ENCODE measurements at places on chromosomes 6 and 20.

DNA sequence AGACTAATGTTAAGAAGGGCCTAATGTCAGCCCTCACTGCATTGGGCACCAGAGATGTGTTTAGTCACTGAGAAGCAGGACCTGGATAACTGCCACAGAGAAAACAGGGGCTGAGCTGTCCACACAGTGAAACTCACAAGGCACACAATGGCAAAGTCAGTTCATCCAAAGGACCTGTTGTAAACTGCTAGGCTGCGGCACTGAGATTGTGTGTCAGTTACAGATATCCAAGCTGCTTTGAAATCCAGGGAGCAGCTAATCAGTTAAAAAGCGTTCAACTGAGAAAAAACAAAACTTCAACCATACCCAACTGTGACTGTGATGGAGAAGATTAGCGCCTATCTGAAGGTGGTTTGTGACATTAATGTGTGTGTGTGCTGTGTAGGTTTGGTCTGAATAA lies 27.8 kb upstream of the TMEM14A start:
- DNase-seq = no peak

DNA sequence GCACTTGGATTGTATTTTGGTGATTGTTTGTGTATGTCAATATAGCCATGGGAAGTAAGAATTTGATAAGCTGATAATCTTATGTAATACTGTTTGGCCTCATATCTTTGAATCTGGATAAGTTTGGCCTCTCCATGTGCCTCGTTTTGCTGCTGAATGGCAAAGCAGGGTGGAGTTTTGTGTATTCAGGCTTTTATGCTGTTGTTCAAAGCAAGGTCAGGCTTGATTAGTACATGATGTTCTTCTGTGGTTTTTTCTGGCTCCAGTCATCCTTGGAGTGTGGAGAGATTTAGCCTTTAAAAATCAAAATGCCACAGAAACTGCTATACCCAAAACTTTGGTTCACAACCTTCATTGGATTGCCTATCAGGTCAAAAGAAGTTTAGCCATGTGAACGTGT lies 728.9 kb upstream of the GJE1 start:
- DNase-seq = no peak

- no peak for DNase-seq
Measured at GRCh38 chr20:44309763-44310663, 989 bp downstream of the FITM2 start.

- no peak for DNase-seq
Measured at GRCh38 chr20:62624719-62625453, 17.4 kb upstream of the SLCO4A1 start.

GRCh38 chr6:11328613-11329247 lies 96.3 kb upstream of the NEDD9 start:
- DNase-seq = no peak

DNA sequence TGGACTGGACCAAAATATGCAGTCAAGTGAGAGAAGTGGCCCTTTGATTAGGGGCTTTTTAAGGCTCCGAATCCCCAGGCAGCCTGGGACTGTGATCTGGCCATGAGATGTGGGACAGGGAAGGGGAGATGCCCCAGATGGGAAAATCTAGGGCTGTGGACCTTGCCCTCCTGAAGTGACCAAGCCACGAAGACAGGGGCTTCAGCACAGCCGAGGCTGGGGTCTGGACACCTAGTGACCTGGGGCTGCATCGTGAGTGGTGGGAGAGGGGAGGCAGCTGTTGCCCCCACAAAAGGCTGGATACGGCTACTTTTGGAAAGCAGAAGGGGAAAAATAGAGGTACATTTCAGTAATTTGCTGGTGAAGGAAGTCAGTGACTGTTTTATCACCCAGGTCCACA lies 139.5 kb upstream of the SLC24A3 start:
- no peak for DNase-seq

DNA sequence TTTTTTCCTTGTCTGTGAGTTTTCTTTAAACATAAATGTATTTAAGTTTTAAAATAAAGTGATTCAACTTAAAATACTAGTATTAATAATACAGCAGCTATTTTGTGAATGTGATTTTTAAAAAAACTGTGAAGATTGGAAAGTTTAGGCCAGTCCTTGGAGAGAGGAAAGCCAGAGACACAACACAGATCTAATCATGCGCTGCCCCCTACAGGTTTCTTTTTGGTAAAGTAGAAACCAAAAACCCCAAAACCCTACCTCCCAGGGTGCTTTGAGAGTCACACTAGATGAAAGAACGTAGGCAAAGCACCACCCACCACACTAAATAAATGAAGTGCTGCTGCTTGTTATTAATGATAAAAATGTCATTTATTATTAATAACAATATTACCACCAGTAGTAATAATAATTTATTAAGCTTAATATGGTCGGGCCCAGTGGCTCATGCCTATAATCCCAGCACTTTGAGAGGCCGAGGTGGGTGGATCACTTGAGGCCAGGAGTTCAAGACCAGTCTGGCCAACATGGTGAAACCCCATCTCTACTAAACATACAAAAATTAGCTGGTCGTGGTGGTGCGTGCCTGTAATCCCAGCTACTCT lies 33.7 kb downstream of the SLC9A8 start:
- DNase-seq = peak; percentile 10

- no peak for DNase-seq
Measured at GRCh38 chr6:111342913-111343312, 140.1 kb downstream of the REV3L start.

- no peak for DNase-seq
Measured at GRCh38 chr6:6626187-6626586, 37.7 kb downstream of the LY86 start.

Data from stimulated activated CD4-positive, alpha-beta T cell treated with anti-CD3 and anti-CD28 coated beads, Interleukin-1b, Interleukin-23, amount 100 ng/mL, for 1 hour (primary cell).